Transverse colon (tissue), 4 donors: ENCODE measurements at places on chromosomes 3 and 15.

GRCh38 chr15:63287109-63287508 is 9.7 kb downstream of the APH1B start:
- DNase-seq = no peak

DNA sequence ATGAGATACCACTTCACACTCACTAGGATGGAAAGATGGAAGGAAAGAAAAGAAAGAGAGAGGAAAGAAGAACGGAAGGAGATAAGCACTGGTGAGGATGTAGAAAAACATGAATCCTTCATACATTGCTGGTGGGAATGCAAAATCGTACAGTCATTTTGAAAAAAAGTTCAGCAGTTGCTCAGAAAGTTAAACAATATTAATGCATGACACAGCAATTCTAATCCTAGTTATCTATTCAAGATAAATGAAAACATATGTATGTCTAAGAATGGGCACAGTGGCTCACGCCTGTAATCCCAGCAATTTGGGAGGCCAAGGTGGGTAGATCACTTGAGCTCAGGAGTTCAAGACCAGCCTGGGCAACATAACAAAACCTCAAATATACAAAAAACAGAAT is 59.1 kb downstream of the SENP7 start:
- no peak for DNase-seq

- DNase-seq = no peak
Observed at GRCh38 chr3:46731795-46732194, 14.1 kb upstream of the PRSS50 start.

- no peak for DNase-seq
Observed at GRCh38 chr15:91881569-91882297, 28.2 kb downstream of the SLCO3A1 start.

DNA sequence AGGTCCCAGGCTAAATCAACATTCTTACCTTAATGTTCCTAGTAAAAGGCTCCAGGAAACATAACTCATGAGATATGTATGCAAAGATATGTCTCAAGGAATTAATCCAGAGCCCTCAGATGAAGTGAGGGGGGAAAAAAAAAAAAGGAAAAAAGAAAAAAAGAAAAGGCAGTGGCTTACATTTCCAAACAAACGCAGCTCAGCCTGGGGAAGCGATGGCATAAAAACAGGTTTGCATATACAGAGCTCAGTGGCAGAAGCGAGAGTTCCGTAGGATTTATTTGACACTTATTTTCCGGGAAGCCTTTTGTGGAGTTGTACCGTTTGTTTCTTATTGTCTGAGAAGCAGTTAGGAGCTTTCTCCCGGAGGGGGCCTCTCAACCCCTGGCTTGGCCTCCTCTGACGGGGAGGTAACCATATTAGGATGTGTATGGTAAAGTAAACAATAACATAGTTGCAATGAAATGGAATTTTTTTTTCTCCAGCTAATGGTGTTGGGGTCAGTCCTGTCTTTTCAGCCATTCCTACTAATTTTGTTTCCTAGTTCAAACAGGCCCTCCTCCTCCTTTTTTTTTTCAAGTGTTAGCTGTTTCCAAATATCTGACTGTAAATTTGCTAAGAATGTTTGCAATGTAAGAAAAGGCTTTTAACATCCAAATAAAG is 338.6 kb downstream of the FOXP1 start:
- peak; percentile 24 for DNase-seq

DNA sequence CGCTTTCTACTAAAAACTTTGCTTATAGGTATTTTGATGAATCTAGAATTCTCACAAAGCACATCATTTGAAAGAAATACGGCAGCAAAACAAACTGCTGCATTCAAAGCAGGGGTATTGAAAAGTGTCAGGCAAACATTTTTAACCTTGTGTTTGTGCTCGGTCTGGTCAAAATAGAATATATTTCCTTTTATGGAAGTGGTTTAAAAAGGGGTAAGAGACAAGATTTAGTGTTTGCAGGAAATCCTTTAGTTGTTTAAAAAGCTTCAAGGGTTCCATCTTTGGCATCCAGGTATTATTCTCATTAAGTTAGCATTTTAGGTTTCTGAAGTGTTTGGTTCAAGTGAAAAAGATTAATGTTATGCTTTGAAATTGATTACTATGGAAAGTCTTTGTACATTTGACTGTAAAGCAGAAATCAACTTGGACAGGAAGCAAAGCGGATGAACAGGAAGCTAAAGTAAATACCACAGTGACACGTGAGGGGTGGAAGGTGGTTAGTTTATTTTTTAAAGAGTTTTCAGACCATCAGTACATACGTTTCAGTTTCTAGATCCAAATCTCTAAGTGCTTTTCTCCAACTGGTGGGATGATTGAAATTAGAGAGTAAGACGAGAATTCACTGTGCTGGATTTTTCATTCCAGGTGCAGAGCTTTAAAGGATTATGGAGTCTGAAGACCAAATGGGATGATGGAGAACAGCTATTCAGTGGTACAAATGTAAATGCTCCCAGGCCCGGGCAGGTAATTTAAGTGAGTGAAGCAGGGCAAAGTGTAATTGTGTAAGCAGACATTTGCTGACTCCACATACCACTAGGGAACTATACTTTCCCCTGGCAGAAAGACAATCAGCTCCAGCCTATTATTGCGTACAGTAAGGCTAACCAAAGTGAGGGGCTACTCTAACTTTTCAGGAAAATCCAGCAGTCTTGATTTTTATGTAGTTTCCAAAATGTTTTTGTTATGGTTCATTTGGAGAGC is 341.8 kb upstream of the TBL1XR1 start:
- no peak for DNase-seq

GRCh38 chr3:4845882-4846281 is 133.4 kb upstream of the BHLHE40 start:
- DNase-seq = no peak
